Upper lobe of left lung (tissue), 6 donors: ENCODE measurements at places on chromosomes 11 and 22. TPM values are rescaled to one million over a fixed set of nuclear protein-coding genes. Genes with fewer than 3 reads are reported as not detected.

The PPP1CA gene
- total RNA-seq: 83.8 TPM

- DNase-seq: no peak
Observed at GRCh38 chr11:8717544-8717875, 34.9 kb downstream of the RPL27A start.

The OR51E2 gene
- total RNA-seq: not detected

GRCh38 chr11:117199053-117199915 lies at the start of gene TAGLN:
TSS of gene TAGLN (plus strand) at chr11:117199370. CDS start at chr11:117203014, 3,644 bp downstream.
- peak; percentile 57 for DNase-seq

DNA sequence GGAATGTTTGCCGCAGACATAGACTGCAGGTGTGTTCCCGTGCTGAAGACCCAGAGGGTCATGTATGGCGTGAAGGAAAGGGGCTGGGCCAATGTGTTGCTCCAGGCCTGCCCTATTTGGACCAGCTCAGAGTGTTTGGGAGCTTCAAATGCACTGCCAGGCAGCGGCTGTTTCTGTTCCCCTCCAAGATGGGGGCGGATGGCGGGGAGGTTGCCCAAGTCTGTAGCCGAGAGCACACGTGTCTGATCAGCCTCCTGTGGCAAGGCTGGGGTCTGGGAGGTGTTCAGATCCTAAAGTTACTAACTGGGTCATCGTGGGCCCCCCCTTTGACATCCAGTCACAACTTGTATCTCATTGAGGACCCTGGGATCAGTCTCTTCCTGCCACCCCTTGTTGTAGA lies 45.5 kb downstream of the CACNA1I start:
- no peak for DNase-seq
